ENCODE measurements at places on chromosomes 11 and 22. TPM values are rescaled to one million over a fixed set of nuclear protein-coding genes. Genes with fewer than 3 reads are reported as not detected.

The OVOL1 gene
- 11.9 TPM for polyA plus RNA-seq

The IFITM1 gene
- polyA plus RNA-seq: 40.4 TPM

The NOX4 gene
- polyA plus RNA-seq: 38.3 TPM

The DGCR6L gene
- 41.8 TPM for polyA plus RNA-seq

The KDM4E gene
- polyA plus RNA-seq: 0.13 TPM

The SCN3B gene
- polyA plus RNA-seq: 4.1 TPM

The MS4A12 gene
- polyA plus RNA-seq: not detected

The AMPD3 gene
- polyA plus RNA-seq: 5.1 TPM

The DEUP1 gene
- 1.6 TPM for polyA plus RNA-seq

The FREY1 gene
- 0.37 TPM for polyA plus RNA-seq

The RASL10A gene
- 0.63 TPM for polyA plus RNA-seq

The CARD10 gene
- 27.7 TPM for polyA plus RNA-seq

The PRODH gene
- polyA plus RNA-seq: 7.4 TPM

The TMEM135 gene
- polyA plus RNA-seq: 34.9 TPM

The MN1 gene
- polyA plus RNA-seq: 9.6 TPM

The CHST1 gene
- 10.1 TPM for polyA plus RNA-seq

The DCDC1 gene
- 4.6 TPM for polyA plus RNA-seq

The RASSF10 gene
- 5.9 TPM for polyA plus RNA-seq

The PLEKHA7 gene
- 55.4 TPM for polyA plus RNA-seq

The RFPL3 gene
- not detected for polyA plus RNA-seq

The HORMAD2 gene
- not detected for polyA plus RNA-seq

The TENM4 gene
- 23.4 TPM for polyA plus RNA-seq

The DDTL gene
- 8.7 TPM for polyA plus RNA-seq

The LRRC74B gene
- polyA plus RNA-seq: 0.06 TPM

The PDE2A gene
- polyA plus RNA-seq: 10.4 TPM

The HBG2 gene
- 42,529 TPM for polyA plus RNA-seq

The TYR gene
- not detected for polyA plus RNA-seq

The LMF2 gene
- 68.3 TPM for polyA plus RNA-seq

The TCN2 gene
- 25.8 TPM for polyA plus RNA-seq

The MIAT gene
- 0.93 TPM for polyA plus RNA-seq

The OLFML1 gene
- polyA plus RNA-seq: 220 TPM

The SSH3 gene
- 27.0 TPM for polyA plus RNA-seq

The GLB1L2 gene
- 2.1 TPM for polyA plus RNA-seq

The GLYATL2 gene
- 2.1 TPM for polyA plus RNA-seq

The TCP11L1 gene
- 11.8 TPM for polyA plus RNA-seq

The P2RX6 gene
- polyA plus RNA-seq: 1.1 TPM

The ROM1 gene
- polyA plus RNA-seq: 6.9 TPM

The H19 gene
- 3,460 TPM for polyA plus RNA-seq

The FGF3 gene
- not detected for polyA plus RNA-seq

The TRIM48 gene
- polyA plus RNA-seq: not detected

The ART1 gene
- not detected for polyA plus RNA-seq

The SSRP1 gene
- 173 TPM for polyA plus RNA-seq

The EIF3D gene
- polyA plus RNA-seq: 194 TPM

The CHRM1 gene
- not detected for polyA plus RNA-seq

The ALX4 gene
- 0.13 TPM for polyA plus RNA-seq

The HBG1 gene
- 10.0 TPM for polyA plus RNA-seq

The OOSP4B gene
- not detected for polyA plus RNA-seq

The SUSD2 gene
- polyA plus RNA-seq: 8.3 TPM
